NCI-H1092 (cell line): ENCODE measurements at places on chromosomes 16 and 17.

GRCh38 chr17:13508896-13509295 lies 92.8 kb downstream of the HS3ST3A1 start:
- DNase-seq: no peak

DNA sequence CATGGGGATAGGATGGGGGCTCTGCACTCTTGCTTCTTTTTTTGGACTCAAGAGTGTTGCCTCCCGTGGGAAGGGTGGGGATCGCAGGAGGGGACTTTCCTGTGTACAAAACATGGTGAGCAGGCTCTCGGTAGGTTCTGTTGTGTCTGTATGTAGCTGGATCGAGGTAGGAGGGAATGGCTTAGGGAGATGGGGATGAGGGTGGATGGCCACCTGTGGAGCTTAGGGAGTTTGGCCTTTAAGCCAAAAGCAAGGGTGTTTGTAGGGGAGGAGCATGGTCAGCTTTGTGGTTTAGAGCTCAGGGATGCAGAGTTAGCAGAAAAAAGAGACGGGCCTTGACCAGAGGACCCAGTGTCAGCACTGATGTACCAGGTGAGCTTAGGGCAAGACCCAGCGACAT lies 11.0 kb upstream of the EDC4 start:
- no peak for DNase-seq

- DNase-seq: no peak
Observed at GRCh38 chr16:89721546-89722391, 432 bp downstream of the ZNF276 start.

DNA sequence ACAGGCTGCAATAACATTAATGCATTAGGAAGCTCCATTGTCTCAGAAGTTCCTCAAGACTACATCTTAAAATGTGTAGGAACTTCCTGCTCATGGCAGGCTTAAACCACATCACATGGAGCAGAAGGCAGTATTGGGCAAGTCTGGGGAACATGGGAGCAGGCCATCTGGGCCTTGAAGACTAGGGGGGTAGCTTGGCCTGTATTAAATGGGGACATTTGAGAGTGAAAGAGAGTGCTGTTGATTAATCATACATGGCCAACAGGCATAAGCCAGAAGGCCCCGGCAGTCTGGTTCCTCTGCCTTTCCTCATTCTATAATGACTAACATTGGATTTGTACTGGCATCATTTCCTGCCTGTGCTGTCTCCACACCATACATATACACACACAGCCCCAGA lies 25.2 kb upstream of the SLC5A11 start:
- no peak for DNase-seq

- DNase-seq: no peak
Observed at GRCh38 chr16:10678655-10679054, 16.1 kb downstream of the TEKT5 start.
